Activated CD4-positive, alpha-beta T cell treated with anti-CD3 and anti-CD28 coated beads for 1 hour (primary cell): ENCODE measurements at places on chromosomes 7 and 10.

- DNase-seq, result no peak
Observed at GRCh38 chr7:117950601-117951260, 77.5 kb upstream of the CTTNBP2 start.

DNA sequence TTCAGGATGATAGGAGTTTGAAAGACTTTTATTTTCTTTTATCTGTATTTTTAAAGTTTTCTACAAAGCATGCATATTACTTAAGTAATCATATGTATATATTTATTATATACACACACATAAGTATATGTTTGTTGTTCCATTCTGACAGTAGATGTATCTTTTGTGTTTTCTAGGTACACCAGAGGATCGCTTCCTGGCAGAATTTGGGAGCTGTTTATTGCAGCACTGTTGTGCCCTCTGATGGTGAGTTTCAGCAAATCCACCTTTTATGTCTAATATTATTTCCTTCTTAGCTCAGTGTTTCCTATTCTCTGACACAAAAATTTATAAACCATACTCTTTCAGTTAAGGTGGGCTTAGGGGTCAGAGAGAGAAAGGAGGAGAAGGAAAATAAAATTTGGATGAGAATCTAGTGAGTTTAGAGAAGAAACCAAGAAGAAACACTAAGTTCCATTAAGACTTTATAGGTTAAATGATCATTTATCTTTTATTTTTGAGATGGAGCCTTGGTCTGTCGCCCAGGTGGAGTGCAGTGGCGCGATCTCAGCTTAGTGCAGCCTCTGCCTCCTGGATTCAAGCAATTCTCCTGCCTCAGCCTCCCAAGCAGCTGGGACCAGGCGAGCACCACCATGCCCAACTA, 59.2 kb upstream of the OIT3 start:
- no peak for DNase-seq

- no peak for DNase-seq
Observed at GRCh38 chr7:26588511-26588910, 275.9 kb downstream of the SKAP2 start.

- no peak for DNase-seq
Observed at GRCh38 chr7:88686468-88687229, 72.9 kb upstream of the ZNF804B start.

GRCh38 chr7:122301858-122302760, 2.4 kb downstream of the FEZF1 start:
- DNase-seq, result no peak

- DNase-seq, result no peak
Observed at GRCh38 chr7:74180866-74181265, 6.7 kb downstream of the EIF4H start.

GRCh38 chr10:5117026-5117425, 22.8 kb downstream of the AKR1C3 start:
- DNase-seq, result no peak
